Esophagus mucosa (tissue), 1 donor: ENCODE measurements at places on chromosomes 13 and 19. TPM values are rescaled to one million over a fixed set of nuclear protein-coding genes. Genes with fewer than 3 reads are reported as not detected.

ZNF665 gene
- 0.56 TPM for total RNA-seq

ICAM5 gene
- total RNA-seq, result 1.3 TPM

ZNF560 gene
- not detected for total RNA-seq

CACNG7 gene
- total RNA-seq, result not detected

IGFL4 gene
- total RNA-seq, result 0.24 TPM

ZNF699 gene
- 3.5 TPM for total RNA-seq

PROZ gene
- not detected for total RNA-seq
